Activated naive CD4-positive, alpha-beta T cell (primary cell): ENCODE measurements at places on chromosomes 6 and 20.

DNA sequence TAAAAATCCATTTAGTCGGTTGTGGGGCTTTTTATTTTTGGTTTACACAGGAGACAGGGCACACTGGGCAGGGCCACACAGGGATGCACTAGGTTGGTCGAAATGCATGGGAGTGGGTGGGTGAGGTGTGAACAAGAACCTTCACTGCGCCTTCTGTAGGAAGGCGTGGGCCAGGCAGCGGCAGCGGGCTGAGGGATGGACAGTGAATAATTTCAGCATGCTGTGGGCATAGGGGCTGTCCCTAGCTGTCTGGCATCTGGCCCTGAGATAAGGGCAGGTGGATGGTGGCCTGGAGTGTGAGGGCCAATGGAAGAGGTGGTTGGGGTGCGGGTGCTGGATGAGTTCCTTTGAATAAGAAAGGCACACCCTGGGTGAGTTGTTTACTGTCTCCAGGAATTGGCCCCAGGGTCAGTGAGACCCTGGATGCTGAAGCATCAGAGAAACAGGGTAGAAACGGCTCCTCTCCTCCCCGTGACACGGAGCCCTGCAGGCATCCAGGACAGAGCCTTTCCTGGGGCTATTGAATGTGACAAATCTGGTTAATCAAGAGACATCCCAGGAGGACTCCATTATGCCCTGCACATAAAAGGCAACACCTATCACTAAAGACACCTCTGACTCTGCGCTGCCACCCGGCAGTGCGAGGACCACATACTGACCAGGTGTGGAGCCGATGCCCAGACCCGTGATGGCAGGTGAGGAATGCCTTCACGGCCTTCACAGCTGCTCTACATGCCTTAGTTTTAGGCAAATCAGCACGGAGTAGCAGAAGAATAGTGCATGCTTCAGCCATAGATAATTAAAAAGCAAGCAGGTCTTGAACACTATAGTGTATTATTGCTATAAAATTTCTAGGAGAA is 123.0 kb upstream of the SNX9 start:
- DNase-seq: no peak

DNA sequence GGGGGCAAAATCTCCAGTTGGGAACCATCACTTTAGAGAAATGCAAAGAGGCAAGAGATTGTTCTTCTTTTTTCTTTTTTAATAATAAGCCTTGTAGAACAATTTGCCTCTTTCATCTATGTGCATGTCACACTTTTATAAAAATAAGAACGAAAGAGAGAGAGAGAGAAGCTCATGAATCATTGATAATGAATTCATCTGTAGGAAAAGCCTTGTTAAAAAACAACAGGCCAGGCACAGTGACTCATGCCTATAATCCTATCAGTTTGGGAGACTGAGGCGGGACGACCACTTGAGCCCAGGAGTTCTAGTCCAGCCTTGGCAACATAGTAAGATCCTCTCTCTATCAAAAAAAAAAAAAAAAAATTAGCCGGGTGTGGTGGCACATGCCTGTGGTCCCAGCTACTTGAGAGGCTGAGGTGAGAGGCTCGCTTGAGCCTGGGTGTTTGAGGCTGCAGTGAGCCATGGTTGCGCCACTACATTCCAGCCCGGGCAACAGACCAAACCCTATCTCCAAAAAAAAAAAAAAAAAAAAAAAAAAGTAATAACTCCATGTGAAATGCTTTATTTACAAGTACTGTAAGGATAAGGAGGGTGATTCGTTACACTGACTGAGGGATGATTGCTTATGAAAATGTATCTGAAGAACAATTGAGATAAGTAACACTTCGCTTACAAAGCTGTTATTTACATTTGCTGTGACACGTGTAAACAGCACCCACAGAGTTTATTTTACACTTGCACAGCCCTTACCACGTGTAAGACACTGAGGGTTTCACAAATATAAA is 6.0 kb downstream of the CCN5 start:
- DNase-seq: no peak

DNA sequence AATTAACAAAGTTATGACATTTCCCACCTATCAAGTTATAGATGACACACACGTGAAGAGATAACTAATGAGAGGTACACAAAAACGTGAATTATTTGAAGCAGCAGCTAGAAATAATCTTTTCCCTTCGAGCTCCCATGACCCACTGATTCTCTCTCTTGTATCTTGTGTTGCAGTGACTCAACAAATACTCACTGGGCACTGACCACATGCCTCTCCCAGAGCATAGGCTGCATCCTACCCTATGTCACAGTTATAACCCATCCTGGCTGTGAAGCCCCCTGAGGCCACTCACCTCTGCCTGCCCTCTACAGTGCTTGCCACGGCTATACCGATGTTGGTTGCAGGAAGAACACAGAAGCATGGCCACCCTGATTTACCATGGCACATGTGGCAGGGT is 91.8 kb downstream of the INSM1 start:
- no peak for DNase-seq

GRCh38 chr20:48191200-48191599 is 405.9 kb upstream of the SULF2 start:
- DNase-seq: no peak

- DNase-seq: no peak
Measured at GRCh38 chr6:7489376-7489775, 52.1 kb upstream of the DSP start.

GRCh38 chr6:15530411-15530810 is 132.4 kb downstream of the DTNBP1 start:
- DNase-seq: no peak

- no peak for DNase-seq
Measured at GRCh38 chr6:24283043-24283985, 74.5 kb downstream of the DCDC2 start.

GRCh38 chr6:14516956-14517355 is 399.4 kb downstream of the CD83 start:
- DNase-seq: no peak

DNA sequence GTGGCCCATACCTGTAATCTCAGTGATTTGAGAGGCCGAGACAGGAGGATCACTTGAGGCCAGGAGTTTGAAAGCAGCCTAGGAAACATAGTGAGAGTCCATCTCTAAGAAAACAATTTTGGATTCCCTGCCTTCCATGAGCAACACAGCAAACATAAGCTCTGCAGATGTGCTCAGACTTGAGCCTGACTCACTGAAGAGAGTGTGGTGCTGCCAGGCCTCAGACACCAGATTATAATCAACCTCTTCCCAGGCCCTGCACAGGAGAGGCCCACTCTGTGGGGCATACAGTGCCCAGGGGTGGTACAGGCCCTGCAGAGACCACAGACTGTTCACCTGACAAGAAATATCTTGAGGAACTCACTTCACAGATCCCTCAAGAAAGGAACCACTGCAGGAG is 19.9 kb downstream of the HLA-DPB1 start:
- DNase-seq: no peak

- no peak for DNase-seq
Measured at GRCh38 chr20:15387228-15387627, 1049.8 kb upstream of the FLRT3 start.

DNA sequence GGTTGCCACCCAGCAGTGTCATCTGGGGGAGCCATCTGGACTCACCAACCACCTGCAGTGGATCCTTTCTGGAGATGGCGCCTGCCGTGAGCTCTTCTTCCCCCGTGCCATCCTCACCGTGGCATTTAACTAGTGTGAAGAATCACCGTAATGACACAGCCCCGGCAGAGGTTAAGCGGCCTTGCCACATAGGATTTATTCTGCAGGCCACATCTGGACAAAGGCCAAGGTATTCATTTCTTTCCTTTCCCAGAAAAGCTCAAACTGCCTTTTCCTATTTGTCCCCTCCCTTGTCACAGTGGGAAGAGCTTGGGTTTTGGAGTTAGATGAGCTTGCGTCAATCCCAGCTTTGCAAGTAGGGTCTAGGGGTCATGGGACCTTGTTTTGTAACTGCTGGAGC is 88.4 kb downstream of the PXDC1 start:
- DNase-seq: no peak

DNA sequence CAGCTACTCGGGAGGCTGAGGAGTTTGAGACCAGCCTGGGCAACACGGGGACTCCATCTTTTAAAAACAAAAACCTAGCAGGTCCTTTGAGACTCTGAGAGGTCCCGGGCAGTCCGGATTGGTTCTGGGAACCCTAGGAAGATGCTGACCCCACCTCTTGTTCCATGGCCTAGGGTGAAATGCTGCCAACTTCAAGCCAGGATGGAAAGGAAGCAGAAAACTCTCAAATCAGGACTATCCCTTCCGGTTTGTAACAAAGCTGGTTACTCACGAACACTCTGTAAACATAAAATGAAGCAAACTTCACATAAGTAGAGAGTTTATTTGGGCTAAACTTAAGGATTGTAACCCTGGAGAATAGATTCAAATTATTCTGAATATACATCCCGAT is 28.0 kb downstream of the CAPN11 start:
- no peak for DNase-seq

DNA sequence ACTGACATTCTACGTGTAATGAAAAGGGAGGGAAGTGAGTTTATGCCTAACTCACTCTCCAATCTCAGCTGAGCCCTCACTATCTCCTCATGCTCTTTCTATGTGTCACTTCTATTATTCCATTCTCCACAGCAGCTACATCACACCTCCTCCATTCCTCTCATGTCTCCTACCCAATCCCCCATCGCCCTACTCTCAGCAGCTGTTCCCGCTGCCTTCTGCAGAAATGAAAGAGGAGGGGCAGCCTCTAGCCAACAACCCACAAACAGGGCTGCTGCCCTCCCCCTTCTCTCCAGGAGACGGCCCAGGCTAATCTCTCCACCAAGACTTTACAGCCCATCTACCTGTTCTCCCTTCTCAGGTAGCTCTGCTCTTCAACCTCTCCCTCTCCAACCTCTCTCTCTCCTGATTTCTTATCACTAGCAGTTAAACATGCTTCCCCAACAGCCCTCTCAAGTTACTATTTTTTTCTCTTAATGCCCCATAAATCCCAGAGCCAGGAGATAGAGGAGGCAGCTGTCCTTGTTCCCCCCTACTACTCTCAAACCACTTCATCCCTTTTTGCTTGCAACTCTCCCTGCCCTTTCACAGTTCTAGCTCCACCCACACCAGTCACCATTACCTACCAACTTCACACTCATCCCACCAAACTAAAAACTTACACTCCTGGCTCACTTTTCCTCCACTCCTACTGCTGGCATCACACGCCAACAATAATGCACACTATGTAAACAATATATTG is 136.5 kb downstream of the BTBD9 start:
- DNase-seq: no peak

GRCh38 chr6:34190504-34191122 is 44.7 kb upstream of the GRM4 start:
- no peak for DNase-seq

- DNase-seq: no peak
Measured at GRCh38 chr6:85864453-85865401, 222.0 kb upstream of the SYNCRIP start.

DNA sequence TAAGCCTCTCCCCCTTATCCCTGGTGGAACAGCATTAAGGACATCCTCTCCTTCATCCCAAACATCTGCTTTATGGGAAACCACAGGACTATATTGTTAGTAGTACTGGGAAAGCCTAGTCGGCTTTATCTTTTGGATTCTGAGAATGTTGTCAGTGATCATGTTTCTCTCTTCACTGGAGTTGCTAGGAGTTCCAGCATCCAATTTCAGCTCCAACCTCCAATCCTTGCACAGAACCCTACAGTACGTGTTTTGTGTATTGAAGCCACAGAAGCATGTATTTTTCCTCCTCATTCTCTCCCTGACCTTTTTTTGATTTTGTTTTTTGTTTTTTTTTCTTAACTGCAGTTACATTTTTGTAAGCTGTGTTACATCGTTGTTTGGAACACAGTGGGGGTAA is 84.0 kb downstream of the PHACTR3 start:
- no peak for DNase-seq

DNA sequence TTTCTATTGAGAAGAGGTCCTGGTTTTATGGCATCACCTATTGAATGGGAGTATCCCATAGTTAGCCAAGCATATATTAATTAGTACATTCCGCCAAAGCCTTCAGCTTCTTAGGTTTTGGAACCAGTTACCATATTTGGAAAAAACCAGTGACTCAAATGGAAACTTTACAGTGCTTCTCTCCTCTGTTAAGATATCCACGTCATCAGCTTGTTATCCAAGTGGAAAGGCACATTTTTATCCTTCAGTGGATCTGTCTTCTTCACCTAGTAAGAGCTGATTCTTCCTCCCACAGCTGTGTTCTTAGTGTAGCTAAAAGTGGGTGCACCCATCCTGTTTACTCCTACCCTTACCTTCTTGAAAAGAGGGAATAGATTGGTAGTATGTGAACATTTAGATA is 34.5 kb downstream of the TPD52L1 start:
- DNase-seq: no peak

GRCh38 chr20:33568868-33569801 is 79.2 kb downstream of the CBFA2T2 start:
- DNase-seq: no peak
